Activated T-cell treated with anti-CD3 and anti-CD28 coated beads for 4 hours (primary cell): ENCODE measurements at places on chromosomes 5 and 9.

DNA sequence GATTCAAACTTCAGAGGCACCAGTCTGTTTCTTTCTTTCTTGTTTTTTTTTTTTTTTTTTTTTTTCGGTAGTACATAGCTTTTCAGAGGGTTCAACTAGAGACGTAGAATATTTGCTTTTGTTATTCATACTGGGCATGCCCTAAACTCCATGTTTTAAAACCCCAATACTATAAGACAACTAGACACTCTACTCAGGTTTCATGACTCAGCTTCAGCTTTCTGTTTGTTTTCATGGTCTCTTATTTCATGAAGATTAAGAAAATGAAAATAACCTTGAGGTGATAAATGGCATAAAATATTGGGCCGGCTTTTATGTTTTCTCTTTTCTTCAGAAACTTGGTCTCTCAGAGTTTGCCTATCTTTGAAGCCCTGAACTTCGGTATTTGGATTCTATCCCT is 2126.3 kb upstream of the ACO1 start:
- DNase-seq = no peak

GRCh38 chr5:60806591-60807243 is 37.4 kb downstream of the ELOVL7 start:
- DNase-seq = no peak

DNA sequence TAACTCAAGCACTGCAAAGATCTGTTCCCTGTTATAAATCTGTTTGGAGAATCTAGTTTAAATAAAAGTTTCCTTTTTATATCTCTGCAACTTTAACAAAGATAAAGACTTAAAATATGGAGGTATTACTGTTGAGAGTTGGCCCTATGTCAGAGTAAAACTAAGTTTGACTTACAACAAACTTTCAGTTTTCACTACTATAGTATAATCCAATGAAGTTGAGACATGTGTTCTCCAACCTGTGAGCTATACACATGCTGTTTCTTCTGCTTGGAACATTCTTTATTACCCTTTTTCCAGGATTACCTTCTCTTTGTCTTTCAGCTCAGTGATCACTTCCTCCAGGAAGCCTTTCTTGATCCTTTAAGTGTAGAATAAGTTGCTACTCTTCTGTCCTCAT is 1109.3 kb downstream of the MAT2B start:
- no peak for DNase-seq

DNA sequence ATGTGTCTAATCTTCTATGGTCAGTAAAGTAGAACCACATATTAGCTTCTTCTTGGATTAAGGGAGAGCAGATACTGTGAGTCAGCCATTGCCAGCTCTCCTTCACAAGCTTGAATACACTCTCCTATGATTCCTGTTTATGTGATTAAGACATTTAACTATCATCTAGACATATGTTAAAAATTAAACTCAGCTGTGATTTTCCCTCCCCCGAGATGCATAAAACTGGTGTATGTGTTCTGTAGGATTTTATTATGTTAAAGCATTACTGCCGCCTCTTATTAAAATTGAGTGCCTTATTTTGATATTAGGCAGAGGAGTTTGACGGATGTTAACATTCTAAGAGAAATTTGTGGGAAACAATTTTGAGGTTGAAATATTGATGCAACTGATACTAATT is 114.6 kb downstream of the ACTBL2 start:
- DNase-seq = no peak

- DNase-seq = no peak
Observed at GRCh38 chr5:93603793-93604643, 21.0 kb downstream of the NR2F1 start.

GRCh38 chr5:149852641-149853330 is 91.8 kb downstream of the PDE6A start:
- peak; percentile 27 for DNase-seq

GRCh38 chr9:6096821-6097220 is 81.4 kb upstream of the RANBP6 start:
- DNase-seq = no peak

DNA sequence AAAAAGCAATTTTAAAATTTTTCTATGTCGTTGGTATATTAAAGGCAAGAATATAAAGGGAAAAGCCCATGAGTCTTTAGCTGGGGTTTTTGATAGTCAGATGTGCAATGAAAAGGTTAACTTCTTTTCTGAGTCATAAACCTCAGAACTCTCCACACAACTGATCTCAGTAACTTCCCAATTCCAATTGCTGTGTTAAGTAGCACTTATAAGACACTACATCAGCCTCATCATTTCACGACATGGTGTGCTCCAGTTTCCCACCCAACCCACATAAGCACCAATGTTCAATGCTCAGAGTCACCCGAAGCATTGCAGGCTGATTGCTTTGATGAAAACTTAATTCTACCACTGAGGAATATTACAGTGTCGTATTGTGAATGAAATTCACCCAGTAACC is 155.8 kb downstream of the TSSK1B start:
- no peak for DNase-seq

- no peak for DNase-seq
Observed at GRCh38 chr5:3002230-3002629, 250.8 kb upstream of the IRX2 start.
